ENCODE measurements at places on chromosomes 13 and 19.

GRCh38 chr19:1582201-1582600 is 10.5 kb downstream of the MBD3 start:
- DNase-seq, result no peak

- no peak for DNase-seq
These were observed 44.0 kb upstream of the KPNA3 start for GRCh38 chr13:49836516-49836915.

DNA sequence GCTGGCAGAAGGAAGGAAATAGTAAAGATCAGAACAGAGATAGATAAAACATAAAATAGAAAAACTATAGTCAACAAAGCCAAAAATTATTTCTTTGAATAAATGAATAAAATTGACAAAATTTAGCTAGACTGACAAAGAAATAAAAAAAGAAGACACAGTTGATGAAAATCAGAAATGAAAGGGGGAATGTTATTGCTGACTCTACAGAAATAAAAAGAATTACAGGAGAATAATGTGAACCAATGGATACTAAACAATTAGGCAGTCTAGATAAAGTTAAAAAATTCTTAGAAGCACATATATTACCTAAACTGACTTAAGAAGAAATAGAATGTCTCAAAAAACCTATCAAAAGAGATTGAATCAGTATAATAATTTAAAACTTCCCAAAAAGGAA is 933.8 kb downstream of the PCDH9 start:
- no peak for DNase-seq

- DNase-seq, result no peak
These were observed 172.9 kb downstream of the UGGT2 start for GRCh38 chr13:95880331-95880730.

- no peak for DNase-seq
These were observed 370.5 kb upstream of the ZNF507 start for GRCh38 chr19:31974941-31975340.

DNA sequence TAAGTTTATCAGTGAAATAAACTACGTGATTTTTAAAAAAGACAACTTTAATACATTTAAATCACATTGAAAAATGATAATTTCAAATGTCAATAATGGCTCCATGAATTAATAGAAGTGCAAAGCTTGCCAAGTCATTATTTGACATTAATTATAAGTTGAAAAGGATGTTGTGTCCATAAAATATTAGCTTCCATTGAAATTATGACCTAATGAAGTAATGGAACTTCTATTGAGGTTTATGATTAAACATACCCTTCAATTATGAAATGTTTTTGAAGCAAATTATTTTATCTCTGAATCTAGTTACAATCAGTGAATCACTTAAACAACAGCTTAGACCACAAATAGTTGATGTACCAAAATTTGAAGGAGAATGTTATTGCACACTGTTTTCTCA is 144.2 kb downstream of the SLITRK6 start:
- no peak for DNase-seq

GRCh38 chr19:34985249-34986022 is 14.7 kb upstream of the GRAMD1A start:
- no peak for DNase-seq

- DNase-seq, result peak; percentile 85
These were observed 12.4 kb downstream of the PRKD2 start for GRCh38 chr19:46704379-46705076.

GRCh38 chr19:4360641-4361151 is 17.3 kb downstream of the MPND start:
- peak; percentile 58 for DNase-seq

DNA sequence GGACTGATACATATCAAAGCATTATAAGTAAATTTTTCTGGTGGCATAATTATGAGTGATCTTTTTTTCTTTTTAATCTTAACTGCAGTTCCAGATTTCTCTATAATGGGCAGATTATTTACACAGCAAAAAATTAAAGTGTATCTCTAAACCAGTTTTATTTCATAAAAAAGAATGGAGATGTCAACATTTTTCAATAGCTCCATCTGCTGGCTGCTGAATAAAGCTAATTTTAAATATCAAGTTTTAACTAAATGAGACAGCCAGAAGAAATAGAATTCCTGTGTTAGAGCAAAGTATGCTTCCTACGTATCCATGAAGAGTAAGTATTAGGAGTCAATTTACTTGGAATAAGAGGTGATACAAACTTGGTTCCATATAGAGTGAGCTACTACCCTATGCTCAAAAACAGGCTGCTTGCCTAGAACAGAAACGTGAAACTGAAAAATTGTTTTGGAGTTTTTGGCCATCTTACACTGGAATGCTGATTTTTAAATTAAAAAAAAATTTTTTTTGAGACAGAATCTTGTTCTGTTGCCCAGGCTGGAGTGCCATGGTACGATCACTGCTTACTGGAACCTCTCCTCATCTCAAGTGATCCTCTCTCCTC is 5.0 kb upstream of the PDS5B start:
- DNase-seq, result no peak
